Left kidney (tissue), 8 donors: ENCODE measurements at places on chromosomes 2 and 18. TPM values are rescaled to one million over a fixed set of nuclear protein-coding genes. Genes with fewer than 3 reads are reported as not detected.

DNA sequence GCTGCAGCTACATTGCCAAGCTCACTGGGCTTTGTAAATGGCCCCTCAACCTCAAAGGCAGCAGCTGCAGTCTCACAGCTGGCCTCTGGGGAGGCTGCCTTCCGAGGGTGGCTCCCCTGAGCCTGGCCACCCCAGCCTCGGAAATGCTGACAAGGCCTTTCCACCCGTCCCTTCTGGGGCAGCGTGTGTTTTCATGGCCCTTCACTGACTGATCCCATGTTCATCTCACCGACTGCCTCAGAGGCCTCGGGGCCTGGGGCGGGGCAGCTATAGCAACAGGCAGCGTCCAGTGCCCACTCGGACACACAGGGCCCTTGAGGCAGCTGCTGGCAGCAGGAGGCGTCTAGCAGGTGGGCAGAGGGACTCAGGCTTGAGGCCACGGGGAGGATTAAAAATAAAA is 149.7 kb downstream of the GLI2 start:
- no peak for DNase-seq

DNA sequence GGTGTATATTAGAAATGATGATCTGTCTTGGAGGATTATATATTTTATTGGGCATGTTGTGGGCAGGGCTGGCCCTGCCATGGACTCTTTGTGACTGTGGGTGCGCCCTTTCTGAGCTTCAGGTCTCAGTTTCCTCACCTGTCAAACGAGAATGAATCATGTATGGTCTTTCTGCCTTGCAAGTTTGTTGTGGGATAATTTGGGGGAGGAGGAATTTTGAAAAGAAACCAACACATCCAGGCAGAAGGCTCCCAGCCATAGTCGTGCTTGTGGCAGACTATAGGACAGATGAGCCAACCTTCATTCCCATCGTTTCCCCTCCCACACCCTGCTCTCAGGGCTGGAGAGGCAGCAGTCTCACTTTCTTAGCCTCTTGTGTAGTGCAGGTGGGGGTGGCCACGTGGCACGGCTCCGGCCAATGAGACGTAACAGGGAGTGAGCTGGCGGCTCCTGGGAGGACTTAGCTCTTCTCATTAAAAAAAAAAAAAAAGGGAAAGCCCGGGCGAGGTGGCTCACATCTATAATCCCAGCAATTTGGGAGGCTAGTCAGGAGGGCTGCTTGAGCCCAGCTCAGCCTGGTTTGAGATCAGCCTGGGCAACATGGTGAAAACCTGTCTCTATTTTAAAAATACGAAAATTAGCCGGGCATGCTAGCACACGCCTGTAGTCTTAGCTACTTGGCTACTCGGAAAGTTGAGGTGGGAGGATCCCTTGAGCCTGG is 63.1 kb downstream of the RHOB start:
- no peak for DNase-seq

GRCh38 chr2:219497495-219498279 is 1.0 kb upstream of the GMPPA start:
- DNase-seq, result no peak

The RRM2 gene
- polyA plus RNA-seq, result 83.6 TPM

- DNase-seq, result no peak
Observed at GRCh38 chr2:68429311-68429826, 37.7 kb downstream of the FBXO48 start.

DNA sequence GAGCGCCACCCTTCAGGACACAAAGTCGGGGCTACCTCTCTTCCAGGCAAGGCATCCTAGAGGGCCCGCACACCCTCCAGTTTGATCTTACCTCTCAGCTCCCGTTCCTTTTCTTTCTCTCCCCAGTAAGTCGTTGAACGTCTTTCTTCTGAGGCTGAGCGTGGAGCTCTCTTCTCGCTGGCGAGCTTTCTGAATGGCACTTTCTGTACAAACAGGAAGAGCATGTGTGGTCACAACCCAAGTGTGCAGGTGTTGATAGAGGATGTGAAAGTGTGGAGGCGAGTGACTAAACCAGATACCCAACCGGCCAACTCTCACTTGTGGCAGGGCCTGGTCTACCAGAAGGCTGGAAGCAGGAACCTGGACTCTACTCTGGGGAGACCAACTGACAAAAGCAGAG is at the start of gene AFF3:
AFF3 (minus strand) TSS at position 198 of the 400 bp plus-strand sequence. CDS start 38,136 bp downstream, outside the sequence.
- DNase-seq, result no peak

- DNase-seq, result peak; percentile 31
Observed at GRCh38 chr2:203578759-203579643, 43.9 kb upstream of the RAPH1 start.

- DNase-seq, result no peak
Observed at GRCh38 chr2:22628221-22628620, 756.8 kb upstream of the KLHL29 start.

GRCh38 chr2:178531168-178531567 is 50.9 kb downstream of the PLEKHA3 start:
- DNase-seq, result no peak

The LYG2 gene
- polyA plus RNA-seq, result 1.0 TPM

DNA sequence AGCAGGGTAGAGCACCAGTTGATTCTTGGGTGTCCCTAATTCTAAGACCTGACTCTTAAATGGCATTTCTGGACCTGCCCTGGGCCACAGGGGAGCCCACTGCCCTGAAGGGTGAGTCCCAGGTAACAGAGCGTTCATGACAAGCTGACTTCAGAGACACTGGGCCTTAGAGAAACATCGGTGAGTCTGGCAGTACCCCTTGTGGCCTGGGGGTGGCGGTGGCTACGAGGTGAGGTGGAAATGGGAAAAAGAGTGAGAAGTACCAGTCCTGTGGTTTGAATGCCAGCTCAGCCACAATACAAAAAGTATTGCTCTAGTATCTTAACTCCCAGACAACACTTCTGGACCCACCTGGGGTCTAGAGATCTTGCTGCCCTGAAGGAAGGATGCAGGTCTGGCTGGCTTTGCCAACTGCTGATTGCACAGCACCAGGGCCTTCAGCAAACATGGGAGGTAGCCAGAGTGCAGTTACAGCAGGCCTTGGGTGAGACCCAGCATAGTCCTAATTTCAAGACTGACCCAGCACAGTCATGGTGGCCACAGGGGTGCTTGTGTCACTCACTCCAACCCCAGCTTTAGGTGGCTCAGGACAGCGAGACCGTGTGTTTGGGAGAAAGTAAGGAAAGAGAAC is 44.5 kb downstream of the USP34 start:
- DNase-seq, result no peak

DNA sequence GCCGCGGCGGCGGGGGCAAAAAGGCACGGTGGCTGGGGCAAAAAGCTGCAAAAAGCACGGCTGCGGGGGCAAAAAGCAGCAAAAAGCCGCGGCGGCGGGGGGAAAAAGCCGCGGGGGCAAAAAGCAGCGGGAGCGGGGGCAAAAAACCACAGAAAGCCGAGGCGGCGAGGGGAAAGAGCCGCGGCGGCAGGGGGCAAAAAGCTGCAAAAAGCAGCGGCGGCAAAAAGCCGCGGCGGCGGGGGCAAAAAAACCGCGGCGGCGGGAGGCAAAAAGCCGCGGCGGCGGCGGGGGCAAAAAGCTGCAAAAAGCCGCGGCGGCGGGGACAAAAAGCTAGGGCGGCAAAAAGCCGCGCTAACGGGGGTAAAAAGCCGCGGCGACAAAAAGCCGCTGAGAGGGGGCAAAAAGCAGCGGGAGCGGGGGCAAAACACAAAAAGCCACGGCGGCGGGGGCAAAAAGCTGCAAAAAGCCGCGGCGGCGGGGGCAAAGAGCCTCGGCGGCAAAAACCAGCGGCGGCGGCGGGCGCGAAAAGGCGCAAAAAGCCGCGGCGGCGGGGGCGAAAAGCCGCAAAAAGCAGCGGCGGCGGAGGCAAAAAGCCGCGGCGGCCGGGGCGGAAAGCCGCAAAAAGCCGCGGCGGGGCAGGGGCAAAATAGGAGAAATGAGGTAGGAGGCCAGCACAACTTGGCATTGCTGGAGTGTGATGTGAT is 123.4 kb downstream of the ANKRD30BL start:
- DNase-seq, result no peak

The ABCG8 gene
- 0.88 TPM for polyA plus RNA-seq

- no peak for DNase-seq
Observed at GRCh38 chr2:152418688-152419087, 83.7 kb downstream of the FMNL2 start.

The CAPN14 gene
- 0.13 TPM for polyA plus RNA-seq

GRCh38 chr18:42798606-42799170 is 316.8 kb downstream of the RIT2 start:
- DNase-seq, result no peak

The ZNF396 gene
- 7.2 TPM for polyA plus RNA-seq

The CIB4 gene
- polyA plus RNA-seq, result 0.48 TPM

The FKBP7 gene
- polyA plus RNA-seq, result 58.0 TPM

DNA sequence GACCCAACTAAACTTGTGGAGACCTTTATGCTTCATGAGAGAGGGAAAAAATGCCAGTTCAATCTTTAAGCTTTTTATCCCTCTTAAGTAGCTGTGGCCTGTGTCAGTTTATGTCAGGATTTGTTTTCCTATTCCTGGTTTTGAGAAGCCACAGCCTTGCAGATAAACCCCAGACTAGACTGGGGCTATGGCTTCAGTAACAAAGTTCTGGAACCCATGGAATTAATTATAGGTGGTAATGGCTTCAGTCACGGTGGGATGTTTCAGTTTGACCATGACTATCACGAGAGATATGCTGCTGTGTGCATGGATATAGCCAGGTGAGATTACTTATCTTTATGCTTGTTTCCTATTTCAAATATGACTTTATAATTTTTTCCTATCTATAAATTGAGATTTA is 134.8 kb downstream of the RAPGEF4 start:
- DNase-seq, result no peak

The MC4R gene
- polyA plus RNA-seq, result 0.35 TPM

- no peak for DNase-seq
Observed at GRCh38 chr18:3054780-3055179, 41.8 kb upstream of the LPIN2 start.

The RAB6D gene
- polyA plus RNA-seq, result 1.7 TPM

DNA sequence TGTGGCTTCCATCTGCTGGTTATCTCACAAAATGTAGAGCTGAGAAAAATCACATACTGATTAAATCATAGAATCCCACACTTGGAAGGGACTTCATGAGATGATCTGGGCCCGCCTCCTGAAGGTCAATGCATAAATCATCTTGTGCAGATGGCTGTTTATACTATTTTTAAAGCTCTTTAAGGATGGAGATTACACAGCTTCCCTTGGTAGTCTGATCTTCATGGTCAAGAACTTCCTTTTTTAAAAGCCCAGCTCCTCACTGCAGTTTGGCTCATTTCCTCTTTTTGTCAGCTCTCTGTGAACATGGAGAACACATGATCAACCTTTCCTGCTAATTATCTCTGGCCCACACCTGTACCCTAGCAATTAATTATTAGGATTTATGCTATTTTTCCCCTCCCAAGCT is 25.9 kb downstream of the GCG start:
- DNase-seq, result no peak

The ZBTB7C gene
- 12.8 TPM for polyA plus RNA-seq

DNA sequence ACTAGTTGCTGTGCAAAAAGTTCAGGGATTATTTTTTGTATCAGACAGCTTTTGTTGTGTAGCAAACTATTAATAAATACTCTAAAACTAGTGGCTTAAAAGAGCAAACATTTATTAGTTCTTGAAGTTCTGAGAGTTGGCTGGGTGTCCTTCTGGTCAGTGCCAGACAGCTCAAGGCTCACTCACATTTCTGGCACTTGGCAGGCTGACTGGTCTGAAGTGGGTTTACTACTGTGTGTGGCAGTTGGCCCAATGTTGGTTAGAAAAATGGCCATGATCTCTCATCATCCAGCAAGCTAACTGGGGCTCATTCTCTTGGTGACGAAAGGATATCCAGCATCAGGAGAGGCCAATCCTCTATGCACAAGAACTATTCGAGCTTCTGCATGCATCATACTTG is 71.4 kb upstream of the ZNF385B start:
- DNase-seq, result no peak

DNA sequence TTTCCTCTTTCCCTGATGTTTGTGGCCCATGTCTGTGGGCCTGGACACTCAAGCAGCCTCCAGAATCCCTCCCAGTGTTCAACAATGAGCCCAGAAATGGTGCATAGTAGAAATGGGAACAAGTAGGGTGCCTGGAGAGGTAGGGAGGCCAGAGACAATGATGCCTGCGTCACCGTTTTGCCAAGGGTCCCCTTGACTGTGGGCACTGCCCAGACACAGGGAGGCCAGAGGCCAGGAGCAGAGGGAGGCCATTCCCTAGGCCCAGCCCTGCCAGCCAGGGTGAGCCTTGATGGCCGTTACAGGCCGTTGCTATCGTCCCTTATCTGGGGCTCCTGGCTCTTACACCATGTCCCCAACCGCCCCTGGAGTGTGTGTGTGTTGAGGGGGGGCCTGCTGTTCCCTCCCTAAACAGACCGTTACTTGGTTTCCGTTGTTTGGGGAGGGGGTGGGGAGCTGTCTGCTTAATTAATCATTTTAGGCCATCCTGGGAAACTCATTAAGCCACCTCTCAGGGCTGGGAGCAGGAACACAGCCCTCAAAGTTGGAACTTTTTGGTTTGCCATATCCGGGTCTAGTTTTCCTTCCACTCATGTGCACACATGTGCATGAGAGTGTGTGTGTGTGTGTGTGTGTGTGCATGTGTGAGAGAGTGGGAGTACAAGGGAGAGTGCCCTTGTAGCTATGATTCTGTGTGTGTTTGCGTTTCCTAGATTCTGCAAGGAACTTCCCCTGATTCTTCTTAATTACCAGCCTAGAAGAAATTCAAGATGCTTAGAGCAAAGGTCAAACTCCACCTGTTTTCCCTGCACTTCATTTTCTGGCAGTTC is 135.2 kb upstream of the HAAO start:
- DNase-seq, result peak; percentile 83

The NR4A2 gene
- polyA plus RNA-seq, result 0.42 TPM

- DNase-seq, result no peak
Observed at GRCh38 chr2:225894236-225894980, 494.9 kb downstream of the NYAP2 start.

DNA sequence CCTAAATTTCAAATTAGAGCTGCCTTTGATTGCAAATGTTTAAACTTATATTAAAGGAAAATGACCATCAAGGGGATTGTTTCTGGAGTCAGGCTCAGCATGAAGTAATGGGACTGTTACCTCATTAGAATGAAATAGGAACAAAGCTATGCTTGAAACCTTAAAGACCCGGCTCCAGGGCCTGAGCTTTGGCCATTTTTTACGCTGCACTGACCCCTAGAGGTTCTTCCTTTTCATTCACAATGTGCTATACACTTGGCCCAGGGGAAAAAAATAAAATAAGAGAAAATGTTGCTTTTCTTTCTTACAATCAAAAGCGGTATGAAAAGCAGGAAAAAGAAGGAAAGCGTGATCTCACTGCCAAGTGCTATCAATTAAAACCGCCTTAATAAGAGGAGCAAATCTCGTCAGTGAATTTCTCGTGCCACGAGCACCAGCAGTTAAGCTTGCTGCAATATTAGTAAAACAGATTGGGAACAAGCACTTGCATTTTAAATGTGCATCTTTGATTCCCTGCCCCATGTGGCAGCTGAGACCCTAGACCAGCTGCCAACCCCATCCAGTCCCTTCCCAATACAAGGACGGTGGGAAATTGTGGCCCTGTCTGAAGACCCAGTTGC is 96.6 kb downstream of the MBD2 start:
- DNase-seq, result peak; percentile 67

The RPRD1A gene
- polyA plus RNA-seq, result 75.3 TPM
